ENCODE measurements at places on chromosomes 6 and 20.
A peak's percentile ranks its signal among the peaks of the same experiment; 100 is the strongest.

DNA sequence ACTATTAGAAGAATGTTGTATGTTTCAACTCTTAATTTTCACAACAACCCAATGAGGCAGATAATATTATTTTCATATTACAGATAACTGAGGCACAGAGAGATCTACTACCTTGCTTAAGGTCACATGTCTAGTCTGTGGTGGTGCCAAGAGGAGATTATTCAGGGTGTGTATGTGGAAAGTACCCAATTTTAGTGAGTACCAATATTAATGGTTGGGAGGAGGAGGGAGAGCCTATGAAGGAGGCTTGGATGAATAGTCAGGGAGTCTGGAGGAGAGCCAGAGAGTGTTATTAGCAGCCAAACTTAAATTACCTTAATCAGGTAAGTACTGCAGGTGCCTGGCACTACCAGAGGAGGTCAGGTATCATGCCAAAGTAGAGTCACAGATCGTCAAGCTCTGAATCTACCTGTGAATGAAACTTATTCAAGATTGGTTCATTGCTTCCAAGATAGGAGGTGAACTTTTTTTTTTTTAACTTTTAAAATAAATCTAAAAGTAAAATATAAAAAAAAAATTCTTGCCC lies 10.9 kb upstream of the CALHM6 start:
- DNase-seq, result no peak

DNA sequence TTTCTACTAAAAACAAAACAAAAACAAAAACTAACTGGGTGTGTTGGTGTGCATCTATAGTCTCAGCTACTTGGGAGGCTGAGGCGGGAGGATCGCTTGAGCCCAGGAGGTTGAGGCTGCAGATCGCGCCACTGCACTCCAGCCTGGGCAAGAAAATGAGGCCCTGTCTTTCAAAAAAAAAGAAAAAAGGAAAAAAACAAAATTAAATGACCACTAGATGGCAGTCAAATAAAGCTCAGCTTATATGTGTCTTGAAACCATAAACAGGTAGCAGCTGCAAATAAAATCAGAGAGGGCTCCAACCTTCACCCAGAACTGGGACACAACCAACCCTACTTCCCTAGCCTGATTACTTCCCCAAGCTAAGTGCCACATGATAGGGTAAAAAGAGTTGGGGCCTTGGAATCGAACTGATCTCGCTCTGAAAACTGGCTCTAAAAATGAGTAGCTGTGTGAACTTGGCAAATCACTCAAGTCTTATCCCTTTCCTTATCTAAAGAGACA lies 67.1 kb upstream of the ADGRF4 start:
- peak; percentile 71 for DNase-seq

- DNase-seq, result peak; percentile 49
These were observed 37.4 kb downstream of the ANGPT4 start for GRCh38 chr20:878511-879307.

GRCh38 chr6:48845219-48845618 lies 617.8 kb downstream of the MMUT start:
- no peak for DNase-seq

GRCh38 chr20:54475334-54476168 lies at the start of gene DOK5:
TSS of gene DOK5 (plus strand) at chr20:54475593. CDS start at chr20:54475947, 354 bp downstream.
- peak; percentile 64 for DNase-seq

GRCh38 chr6:3297006-3297405 lies 38.3 kb downstream of the PSMG4 start:
- DNase-seq, result no peak

DNA sequence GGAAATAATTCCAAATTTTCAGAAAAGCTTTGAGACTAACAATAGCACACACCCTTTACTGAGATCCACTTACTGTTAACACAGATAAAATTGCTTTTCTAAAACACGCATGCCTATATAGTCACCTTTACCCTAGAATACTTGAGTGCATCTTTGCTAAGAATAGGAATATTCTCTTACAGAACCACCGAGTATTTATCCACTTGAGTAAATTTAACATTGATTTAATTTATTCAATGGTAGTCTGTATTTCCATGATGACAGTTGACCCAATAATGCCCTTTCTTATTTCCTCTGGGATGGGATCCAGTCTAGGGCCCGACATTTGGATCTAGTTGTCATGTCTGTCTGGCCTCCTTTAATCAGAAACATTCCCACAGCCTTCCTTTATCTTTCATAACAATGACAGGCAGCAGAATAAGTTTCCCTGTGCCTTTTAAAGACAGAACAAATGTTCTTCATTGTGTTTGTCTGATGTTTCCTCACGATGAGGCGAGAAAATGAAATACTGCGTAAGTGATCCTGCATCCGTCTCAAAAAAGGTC lies 56.6 kb upstream of the ERVFRD-1 start:
- peak; percentile 12 for DNase-seq

DNA sequence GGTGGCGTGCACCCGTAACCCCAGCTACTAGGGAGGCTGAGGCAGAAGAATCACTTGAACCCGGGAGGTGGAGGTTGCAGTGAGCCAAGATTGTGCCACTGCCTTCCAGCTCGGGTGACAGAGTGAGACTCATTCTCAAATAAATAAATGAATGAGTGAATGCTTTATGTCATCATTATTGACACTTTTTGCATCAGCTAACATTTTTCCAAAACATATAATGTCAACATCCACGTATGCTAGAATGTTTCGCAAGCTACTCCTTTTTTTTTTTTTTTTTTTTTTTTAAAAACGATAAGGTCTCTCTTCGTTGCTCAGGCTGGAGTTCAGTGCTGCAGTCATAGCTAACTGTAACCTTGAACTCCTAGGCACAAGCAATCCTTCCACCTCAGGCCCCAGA lies 72.2 kb downstream of the SENP6 start:
- DNase-seq, result peak; percentile 5

DNA sequence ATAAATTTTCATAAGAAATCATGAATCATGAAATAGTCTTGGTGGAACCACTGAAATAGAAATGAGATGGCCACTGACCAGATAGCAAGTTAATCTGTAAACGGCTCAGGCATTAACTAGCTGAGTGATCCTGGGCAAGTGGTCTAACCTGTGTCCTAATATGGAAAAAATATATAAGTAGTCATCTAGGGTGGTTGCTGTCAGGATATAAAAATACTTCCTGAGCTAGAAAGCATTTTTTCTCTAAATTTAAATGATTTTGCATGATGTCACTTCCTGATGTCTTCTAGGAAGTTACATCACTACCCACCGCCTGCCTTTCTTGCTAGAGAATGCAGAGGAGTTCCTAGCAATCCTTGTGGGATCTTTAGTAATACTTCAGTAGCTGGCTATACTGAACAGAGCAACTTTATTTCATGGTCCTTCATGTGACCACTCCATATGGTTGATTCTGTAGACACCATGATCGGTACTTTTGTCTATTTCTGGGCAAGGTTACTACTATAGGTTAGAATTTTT lies 228.1 kb upstream of the CEP162 start:
- DNase-seq, result peak; percentile 65

DNA sequence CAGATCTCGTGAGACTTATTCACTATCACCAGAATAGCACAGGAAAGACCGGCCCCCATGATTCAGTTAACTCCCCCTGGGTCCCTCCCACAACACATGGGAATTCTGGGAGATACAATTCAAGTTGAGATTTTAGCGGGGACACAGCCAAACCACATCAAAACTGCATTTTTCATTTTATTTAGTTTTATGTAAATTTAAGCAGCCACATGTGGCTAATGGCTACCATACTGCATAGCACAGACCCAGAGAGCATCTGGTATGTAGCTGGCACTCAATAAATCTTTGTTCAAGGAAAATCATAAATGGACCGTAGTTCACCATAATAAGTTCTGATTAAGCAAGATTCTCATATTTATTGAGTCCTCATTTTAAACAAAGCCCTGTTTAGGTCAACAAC lies 15.3 kb downstream of the GFOD1 start:
- no peak for DNase-seq

- peak; percentile 33 for DNase-seq
These were observed 3.5 kb upstream of the SNAI1 start for GRCh38 chr20:49979030-49979832.
